Sigmoid colon (tissue), 7 donors: ENCODE measurements at places on chromosomes 3 and 15. TPM values are rescaled to one million over a fixed set of nuclear protein-coding genes. Genes with fewer than 3 reads are reported as not detected.

Gene MCTP2
- total RNA-seq = 1.6 TPM

GRCh38 chr3:64431526-64432091, 206.3 kb upstream of the PRICKLE2 start:
- no peaks in the 10 kb centered on the region for H3K36me3 ChIP-seq
- no peak overlapping the region for H3K27ac ChIP-seq
- H3K4me1 ChIP-seq = no peaks in the 10 kb centered on the region
- no peaks in the 10 kb centered on the region for H3K27me3 ChIP-seq
- DNase-seq = no peak

DNA sequence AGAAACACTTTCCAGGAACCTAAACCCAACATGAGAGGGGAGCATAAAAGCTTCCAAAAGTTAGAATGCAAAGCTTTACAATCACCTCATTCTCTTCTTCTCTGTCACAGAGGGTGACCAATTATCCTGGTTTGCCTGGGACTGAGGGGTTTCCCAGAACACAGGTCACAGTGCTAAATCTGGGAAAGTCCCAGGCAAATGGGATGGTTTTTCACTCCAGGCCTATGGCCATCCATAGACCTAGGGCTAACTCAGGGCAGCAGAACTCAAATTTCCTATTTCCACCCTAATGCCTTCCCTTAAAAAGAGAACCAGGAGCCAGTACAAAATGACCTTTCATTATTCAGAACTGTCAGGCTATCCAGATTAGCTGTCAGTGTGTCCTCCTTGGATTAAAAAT, 77.0 kb downstream of the TM4SF4 start:
- DNase-seq = no peak
- no peak overlapping the region for H3K4me3 ChIP-seq
- no peaks in the 10 kb centered on the region for H3K27me3 ChIP-seq
- no peaks in the 10 kb centered on the region for H3K36me3 ChIP-seq

- H3K36me3 ChIP-seq = peaks cover 25% of the 10 kb centered on the region
- no peak overlapping the region for H3K27ac ChIP-seq
- H3K4me3 ChIP-seq = no peak overlapping the region
- no peaks in the 10 kb centered on the region for H3K4me1 ChIP-seq
Measured at GRCh38 chr3:94043285-94043684, 14.9 kb upstream of the STX19 start.

DNA sequence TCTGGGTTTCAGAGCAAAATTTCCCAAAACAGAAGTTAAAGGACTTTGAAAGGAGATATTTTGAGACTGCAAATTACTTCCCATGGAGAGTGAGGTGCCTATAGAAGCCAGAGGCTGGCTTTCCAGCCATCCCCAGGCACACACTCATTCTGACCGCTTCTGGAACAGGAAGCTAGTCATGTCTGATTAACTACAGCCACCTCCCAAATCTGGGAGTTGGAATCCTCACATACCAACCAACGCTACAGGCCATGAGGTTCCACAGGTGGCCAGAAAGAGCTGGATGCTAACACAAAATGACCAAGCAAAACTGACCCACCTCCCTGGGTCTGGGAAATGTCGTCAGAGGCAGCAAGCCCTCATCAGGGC, 87.2 kb downstream of the SNRK start:
- no peak overlapping the region for H3K4me3 ChIP-seq
- no peak for DNase-seq
- H3K36me3 ChIP-seq = no peaks in the 10 kb centered on the region
- no peak overlapping the region for H3K27ac ChIP-seq
- no peaks in the 10 kb centered on the region for H3K27me3 ChIP-seq
- no peaks in the 10 kb centered on the region for H3K4me1 ChIP-seq
